Suppressor macrophage (primary cell): ENCODE measurements at places on chromosomes 4 and X.

DNA sequence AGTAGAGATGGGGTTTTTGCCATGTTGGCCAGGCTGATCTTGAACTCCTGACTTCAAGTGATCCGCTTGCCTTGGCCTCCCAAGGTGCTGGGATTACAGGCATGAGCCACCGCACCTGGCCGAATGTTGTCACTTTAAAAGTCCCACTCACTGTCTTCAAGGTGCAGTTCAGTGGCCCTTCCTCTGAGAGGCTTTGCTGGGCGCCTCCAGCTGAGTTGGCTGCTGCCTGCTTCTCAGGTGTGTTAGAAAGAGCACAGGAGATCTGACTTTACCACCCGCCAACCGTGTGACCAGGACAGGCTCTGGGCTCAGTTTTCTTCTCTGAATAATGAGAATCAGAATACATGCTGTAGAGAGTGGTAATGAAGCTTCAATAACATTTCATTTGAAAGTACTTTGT, 207.4 kb downstream of the CEP135 start:
- no peak for DNase-seq

DNA sequence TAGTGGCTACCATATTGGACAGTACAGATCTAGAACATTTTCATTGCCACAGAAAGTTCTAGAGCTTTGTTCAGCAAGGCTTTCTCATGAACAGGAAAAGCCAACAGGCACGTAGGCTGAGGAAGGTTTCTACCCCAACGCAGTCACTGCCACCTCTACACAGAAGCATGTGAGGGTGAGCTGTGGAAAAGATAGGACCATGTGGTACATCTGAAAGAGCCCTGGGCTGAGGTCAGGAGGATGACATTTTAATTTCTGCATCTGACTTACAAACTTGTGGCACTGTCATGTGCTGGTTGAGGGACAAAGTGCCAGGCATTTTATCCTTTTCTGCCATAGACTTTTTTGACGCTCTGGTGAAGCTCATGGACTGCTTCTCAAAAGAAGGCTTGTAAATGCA, 454.2 kb downstream of the BCOR start:
- peak; percentile 8 for DNase-seq

DNA sequence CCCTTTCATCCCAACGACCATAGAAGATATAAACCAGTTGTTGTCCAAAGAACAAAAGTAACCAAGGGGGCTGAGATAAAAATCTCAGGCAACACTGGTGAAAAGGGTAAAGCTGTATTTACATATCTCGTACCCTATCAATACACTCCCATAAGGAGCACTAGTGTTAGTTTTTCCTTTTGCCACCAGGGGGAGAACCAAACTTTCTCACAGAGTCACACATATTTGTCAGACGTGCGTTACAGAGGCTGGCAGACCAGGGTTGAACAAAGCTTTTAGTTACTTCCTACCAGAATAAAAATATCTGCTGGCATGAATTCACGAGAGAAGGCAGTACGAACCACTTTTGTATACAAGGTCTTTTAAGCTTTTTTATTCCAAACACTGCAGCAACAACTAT, 88.3 kb downstream of the AMELX start:
- peak; percentile 74 for DNase-seq

GRCh38 chr4:174520660-174521059, 1.6 kb downstream of the HPGD start:
- DNase-seq: peak; percentile 75

GRCh38 chr4:37818752-37819151, 7.7 kb upstream of the PGM2 start:
- no peak for DNase-seq

- no peak for DNase-seq
Observed at GRCh38 chr4:107255596-107255995, 219.5 kb upstream of the DKK2 start.

GRCh38 chr4:93203708-93204107, 624.8 kb upstream of the ATOH1 start:
- no peak for DNase-seq

DNA sequence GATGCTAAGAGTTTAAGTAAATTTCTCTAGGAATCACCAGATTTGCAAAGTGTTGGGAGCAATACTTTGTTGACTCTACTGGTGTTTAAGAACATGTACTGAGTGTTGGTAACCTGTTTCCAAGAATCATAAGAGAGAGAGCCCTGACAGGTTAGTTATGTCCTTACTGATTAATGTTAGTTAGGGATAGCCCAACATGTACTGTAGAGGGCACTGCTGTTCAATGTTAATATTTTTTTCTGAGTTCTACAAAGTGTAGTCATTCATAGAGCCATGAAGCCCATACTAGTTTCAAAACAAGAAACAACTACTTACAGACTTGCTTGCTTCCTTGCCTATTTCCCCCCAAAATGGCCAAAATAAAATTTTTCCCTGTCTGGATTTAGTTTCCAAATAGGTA, 11.9 kb downstream of the TMPRSS11D start:
- peak; percentile 79 for DNase-seq

DNA sequence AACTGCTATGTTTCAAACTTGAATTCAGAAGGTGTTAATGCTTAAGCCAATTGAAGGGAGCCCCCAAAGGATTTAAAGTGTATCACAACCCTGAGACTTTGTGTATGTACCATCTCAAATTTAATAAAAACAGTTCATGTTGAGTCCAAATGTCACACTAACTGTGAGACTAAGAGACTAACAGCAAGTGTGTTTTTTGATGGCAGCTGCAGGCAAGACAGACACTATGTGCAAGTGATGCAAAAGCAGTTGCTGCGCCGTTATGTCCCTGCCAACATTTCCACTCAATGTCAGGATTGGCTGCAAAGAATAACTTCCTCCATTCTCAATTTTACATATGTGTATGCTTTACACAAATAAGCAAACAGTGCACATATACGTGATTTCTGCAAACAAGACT, 594.6 kb downstream of the IL15 start:
- DNase-seq: no peak

GRCh38 chr4:17715511-17715910, 65.9 kb downstream of the FAM184B start:
- DNase-seq: no peak

DNA sequence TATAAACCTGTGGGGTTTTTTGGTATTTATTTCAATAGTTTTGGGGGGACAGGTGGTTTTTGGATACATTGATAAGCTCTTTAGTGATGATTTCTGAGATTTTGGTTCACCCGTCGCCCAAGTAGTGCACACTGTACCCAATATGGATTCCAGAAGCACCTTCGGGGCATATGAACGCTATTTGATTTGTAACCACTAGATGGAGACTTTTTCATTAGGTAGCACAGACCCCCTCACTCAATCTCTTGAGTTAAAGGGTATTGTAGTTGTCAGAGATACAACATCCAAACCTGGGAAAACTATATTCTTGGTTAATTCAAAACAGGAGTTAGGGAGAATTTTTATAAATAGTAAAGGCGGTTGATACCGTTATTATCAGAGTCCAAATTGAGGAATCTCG, 79.8 kb downstream of the SPANXN3 start:
- DNase-seq: peak; percentile 1

GRCh38 chrX:135295238-135295943, 13.9 kb upstream of the ETDC start:
- DNase-seq: peak; percentile 67

GRCh38 chrX:108216919-108217571, 125.5 kb downstream of the ATG4A start:
- DNase-seq: no peak

- DNase-seq: no peak
Observed at GRCh38 chr4:26086621-26087441, 172.8 kb downstream of the SMIM20 start.

DNA sequence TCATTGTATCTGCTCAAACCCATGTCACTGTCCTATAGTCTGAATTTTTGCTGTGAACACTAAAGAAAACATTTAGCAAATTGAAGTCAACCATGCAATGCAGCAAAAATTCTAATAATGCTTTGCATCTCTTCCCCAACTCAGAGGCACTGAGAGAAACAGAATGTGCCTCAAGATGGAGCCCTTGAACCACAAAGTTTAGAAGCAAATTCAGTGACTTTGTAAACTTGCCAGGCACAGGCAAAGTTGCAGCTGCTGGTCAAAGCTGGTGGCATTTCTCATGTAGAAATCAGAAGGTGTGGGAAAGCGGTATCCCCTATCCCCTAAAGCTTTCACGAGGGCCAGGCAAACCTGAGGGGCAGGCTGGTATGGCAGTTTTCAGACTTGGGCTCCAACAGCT, 121.7 kb upstream of the DIPK2B start:
- peak; percentile 25 for DNase-seq

- DNase-seq: no peak
Observed at GRCh38 chrX:30610026-30610425, 32.5 kb upstream of the TASL start.

DNA sequence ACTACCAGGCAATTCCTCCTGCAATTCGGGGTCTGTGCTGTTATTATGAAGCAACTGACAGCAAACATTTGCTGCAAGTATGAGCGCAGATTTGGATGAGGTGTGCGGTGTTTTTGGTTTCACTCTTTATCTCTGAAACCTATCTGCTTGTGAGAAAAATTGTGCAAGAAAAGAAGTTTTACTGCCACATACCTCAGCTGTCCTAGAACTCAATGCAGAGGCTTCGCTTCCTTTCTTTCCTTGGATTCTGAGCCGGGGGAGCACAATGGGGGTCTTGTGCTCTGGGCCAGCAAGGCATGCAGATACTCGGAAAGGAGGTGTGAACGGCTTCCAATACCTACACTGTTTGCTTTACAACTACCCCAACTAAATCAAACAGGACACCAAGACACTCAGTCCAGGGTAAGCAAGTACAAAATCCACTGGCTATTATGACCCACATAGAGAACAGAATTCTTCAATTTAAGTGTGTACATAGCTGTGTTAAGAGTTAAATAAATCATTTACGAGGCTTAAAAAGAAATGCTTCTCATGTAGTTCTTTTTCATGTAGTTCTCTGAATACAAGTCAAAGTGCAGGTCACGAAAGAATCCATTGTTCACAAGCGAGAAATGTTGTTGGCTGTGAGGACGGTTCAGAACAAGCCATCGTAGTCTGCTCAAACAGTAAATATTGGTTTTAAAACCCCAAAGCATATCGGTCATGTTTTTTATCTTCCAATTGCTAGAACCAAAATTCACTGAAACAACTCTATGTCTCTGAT, 1.1 kb downstream of the SORBS2 start:
- no peak for DNase-seq

- peak; percentile 65 for DNase-seq
Observed at GRCh38 chrX:118802857-118803256, 20.8 kb upstream of the ZCCHC12 start.

- no peak for DNase-seq
Observed at GRCh38 chr4:155305619-155306018, 71.1 kb downstream of the MAP9 start.

DNA sequence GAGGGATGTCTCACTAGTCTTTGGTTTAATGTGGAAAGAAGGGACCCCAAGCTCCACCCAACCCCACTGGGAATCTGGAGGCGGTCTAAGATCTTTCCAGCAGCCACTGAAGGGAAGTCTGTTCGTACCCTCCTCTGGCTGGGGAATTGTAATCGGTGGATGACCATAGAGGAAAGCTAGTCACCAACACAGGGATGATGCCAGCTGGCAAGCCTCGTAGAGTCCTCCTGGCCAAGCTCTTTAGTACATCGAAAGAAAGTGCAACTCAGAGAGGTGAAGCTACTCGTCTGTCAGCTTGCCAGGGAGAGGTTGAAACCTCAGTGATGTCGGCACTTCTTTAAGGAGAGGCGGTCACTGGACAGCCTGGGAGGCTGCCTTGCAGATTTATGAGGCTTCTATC, 58.7 kb downstream of the MAMLD1 start:
- DNase-seq: no peak

- DNase-seq: no peak
Observed at GRCh38 chr4:177448850-177449249, 6.6 kb upstream of the AGA start.

- no peak for DNase-seq
Observed at GRCh38 chrX:1807301-1807731, 192.5 kb downstream of the ASMT start.

GRCh38 chr4:100590325-100590724, 72.5 kb upstream of the EMCN start:
- no peak for DNase-seq

DNA sequence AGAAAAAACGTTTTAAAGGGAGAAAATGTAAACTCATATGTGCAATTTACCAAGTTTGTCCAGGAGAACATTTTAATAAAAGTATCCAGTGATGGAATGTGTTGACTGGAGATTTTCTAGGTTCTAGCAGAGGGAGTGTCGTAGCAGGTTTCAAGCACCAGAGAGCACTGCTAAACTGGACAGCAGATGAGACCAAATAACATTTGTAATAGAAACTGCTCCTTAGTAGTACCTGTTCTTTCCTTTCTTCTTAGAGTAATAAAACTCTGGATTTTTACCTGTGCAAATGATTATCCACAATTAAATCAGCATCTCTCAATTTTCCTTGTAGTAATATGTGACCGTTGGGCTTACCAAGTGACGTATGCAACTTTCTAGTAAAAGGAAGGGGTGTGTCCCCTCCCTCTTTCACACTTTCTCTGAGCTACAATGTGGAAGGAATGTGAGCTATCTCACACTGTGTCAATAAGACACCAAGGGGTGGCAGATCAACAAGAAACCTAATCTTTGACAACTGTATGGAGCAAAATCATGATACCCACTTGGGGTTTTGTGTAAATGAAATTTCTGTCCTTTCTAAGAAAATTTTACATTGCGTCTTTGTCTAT, 9.5 kb downstream of the HPGDS start:
- DNase-seq: peak; percentile 26

GRCh38 chr4:36138220-36138619, 106.1 kb downstream of the ARAP2 start:
- no peak for DNase-seq

DNA sequence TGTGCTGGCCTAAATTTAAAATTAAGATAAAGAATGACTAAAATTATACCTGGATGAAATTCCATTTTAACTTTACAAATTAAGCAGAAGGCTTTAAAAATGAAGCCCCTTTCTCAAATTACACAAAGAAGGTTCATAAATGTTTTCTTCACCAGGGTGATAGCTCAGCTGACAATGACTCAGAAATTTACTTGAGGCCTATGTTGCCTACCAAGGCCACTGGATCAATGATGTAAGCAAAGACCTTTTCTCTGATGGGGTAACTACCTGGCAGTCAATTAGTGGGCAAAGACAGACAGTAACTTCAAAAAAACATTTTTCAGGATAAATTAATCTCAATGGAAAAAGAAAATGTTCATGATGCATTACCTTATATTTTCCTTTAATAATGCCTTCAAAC, 23.9 kb upstream of the GPR34 start:
- DNase-seq: no peak

GRCh38 chrX:7316280-7316679, 168.3 kb upstream of the PUDP start:
- no peak for DNase-seq

GRCh38 chr4:75722417-75722816, 2.0 kb upstream of the USO1 start:
- no peak for DNase-seq

DNA sequence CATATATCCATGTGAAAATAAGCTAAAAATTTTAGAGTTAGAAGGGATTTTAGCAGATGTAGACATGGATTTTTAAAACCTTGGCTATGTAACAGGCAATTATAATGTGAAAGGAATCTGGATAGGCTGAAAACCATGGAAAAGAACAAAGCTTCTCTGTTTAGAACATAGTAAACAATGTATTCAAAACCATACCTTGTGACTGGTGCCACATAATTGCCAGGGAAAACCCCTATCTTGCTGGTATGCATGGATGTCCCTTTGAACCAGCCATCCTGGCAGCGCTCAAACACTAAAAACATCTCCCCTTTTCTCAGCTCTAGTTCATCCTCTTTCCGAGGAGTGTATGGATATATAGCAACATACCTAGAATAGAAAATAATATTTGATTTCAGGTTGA, 110.6 kb upstream of the CBR4 start:
- DNase-seq: no peak

GRCh38 chrX:108298165-108298602, 140.0 kb downstream of the COL4A6 start:
- no peak for DNase-seq
